Dorsolateral prefrontal cortex (tissue), 122 donors: ENCODE measurements at places on chromosomes 6 and 20.

DNA sequence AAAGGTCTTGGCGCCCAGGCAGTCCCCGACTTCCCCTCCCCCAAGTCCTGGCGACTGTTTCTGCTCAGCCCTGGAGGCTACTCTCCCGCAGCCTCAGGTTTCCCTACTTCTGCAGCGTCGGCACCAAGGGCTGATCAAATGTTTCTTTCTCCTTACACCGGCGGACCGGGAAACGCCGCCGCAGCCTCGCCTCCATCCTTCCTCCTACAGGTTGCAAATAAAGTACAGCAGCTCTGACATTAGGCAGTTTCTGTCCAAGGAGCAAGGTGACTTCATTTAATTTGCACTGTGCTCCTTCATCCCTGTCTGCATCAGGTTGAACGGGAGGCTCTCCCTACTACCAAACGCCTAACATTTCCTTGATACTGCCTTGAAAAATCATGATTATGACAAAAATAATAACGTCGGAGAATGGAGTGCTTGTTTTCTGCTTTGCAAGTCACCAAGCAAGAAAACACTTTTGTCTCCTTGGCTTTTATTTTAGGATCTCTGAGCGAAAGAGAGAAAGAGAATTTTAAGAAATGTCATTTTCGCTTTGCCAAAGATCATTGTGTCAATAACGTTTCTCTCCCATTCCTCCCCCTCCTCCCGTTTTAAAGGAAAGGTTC lies 1.0 kb downstream of the CLIC5 start:
- DNase-seq: peak; percentile 47

DNA sequence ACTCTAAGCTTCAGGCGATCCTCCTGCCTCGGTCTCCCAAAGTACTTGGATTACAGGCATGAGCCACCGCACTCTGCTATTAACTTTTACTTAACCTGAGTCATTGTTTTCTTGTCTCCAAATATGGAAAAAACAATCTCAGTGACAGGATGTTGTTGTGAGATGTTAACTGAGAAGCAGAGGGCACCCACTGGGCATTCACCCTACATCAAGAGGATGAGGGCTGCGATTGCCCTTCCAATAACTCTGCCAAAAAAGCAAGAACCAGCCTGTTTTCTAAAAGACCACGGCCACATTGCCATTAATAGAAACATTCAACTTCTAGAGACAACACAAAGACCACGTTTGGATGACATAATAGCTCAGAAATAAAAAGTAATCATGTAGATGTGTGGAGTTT lies 107.6 kb upstream of the SGK1 start:
- DNase-seq: no peak

- no peak for DNase-seq
Observed at GRCh38 chr6:116099036-116099435, 1.6 kb upstream of the NT5DC1 start.

- DNase-seq: no peak
Observed at GRCh38 chr6:68852791-68853190, 217.7 kb downstream of the ADGRB3 start.

DNA sequence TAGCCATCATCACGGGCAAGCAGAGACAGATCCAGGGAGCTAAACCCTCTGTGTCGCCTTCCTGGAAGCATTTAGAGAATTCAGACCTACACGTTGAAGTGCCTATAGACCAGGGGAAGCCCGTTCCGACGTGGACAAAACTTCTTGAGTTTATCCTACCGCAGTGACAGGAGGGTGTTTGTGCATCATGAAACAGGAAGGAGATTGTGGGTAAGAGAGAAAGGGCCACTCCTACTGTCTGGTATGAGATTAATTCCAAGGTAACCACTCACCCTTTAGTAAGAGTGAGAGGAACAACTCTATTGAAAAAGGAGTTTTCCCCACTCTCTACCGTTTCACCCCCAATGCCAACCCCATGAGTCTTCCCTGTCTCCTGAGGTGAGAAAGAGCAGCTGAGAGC lies 133.7 kb downstream of the TFAP2C start:
- no peak for DNase-seq

GRCh38 chr6:34056305-34057108 lies 89.4 kb downstream of the GRM4 start:
- DNase-seq: no peak

DNA sequence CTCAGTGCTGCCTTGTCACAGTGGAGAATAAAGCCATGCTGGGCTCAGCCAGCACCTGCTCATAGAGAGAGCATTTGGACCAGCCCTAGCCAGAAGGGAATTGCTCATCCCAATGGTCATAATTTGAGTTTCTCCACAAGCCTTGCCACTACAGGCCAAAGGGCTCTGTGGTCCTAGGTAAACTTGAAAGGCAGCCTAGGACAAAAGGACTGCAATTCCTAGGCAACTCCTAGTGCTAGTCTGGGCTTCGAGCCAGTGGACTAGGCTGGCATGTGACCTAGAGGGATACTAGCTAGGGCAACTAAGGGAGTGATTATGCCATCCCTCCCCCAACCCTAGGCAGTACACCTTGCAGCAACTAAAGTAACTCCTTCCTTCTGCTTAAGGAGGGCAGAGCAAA lies 516.2 kb downstream of the BCKDHB start:
- no peak for DNase-seq

DNA sequence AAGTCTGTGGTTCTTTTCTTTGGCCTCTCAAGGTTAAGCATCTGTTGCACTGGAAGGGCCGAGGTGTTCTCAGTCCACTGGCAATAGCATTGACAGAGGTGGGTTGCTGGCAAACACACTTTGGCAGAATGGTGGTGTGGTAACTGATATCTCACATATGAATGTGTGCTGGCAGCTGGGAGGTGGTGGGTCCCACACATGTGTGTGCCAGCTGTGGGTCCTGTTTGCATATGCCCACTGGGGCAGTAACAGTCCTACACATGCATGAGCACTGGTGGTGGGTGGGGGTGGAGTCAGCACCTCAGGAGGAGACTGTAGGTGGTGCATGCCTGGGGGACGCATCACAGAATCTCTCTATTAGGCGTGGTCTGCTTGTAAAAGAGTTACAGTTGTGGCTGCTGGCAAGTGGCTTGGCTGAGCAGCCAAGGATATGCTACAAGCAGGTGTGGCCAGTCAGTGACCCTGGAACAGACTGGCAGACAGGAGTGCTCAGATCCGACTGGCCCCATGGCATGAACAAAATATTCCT lies 934.3 kb downstream of the GRIK2 start:
- DNase-seq: no peak

GRCh38 chr6:37615564-37616340 lies 81.9 kb downstream of the MDGA1 start:
- DNase-seq: no peak

DNA sequence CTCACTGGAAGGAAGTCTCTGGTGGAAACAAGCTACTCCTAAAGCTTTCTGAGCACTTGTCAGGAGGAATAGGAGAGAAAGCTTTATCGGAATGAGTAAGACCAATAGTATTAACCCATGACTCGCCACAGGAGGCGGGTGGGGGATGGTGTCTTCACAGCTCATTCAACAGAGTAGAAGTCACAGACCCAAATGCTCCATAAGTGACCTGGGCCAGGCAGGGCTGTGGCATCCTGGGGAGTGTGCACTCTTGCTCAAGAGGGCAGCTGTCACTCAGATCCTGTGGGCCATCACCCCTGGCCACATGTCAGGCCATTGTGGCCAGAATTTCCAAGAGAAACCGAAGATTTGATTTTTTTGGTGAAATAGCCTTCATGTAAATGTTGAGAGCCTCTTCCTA lies 116.0 kb downstream of the SYCP2 start:
- no peak for DNase-seq

- DNase-seq: no peak
Observed at GRCh38 chr20:32807706-32808105, 12.0 kb upstream of the MAPRE1 start.

GRCh38 chr6:70118670-70119069 lies 184.2 kb downstream of the COL9A1 start:
- DNase-seq: no peak

- no peak for DNase-seq
Observed at GRCh38 chr20:32480371-32481241, 104.5 kb downstream of the NOL4L start.

GRCh38 chr20:47857187-47857568 lies 71.9 kb upstream of the SULF2 start:
- no peak for DNase-seq

GRCh38 chr20:16488616-16489015 lies 84.6 kb downstream of the KIF16B start:
- no peak for DNase-seq

DNA sequence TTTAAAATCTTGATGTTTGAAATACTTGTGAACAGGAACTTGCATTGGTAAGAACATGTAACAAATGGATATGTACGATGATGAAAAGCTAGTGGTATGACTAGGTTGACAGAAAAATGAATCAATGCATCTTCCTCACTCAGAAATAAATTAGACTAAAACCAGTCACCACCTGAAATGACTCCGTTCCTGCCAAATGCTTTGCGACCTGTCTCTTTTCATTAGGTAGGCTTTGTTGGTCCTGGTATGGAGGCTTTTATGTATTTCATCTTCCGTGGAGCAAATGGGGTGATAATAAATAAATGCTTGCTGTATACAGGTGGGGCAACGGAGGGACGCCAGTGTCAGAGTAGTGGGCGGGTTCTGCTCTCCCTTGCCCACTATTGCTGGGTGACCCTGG lies 17.1 kb upstream of the ULBP3 start:
- DNase-seq: no peak

DNA sequence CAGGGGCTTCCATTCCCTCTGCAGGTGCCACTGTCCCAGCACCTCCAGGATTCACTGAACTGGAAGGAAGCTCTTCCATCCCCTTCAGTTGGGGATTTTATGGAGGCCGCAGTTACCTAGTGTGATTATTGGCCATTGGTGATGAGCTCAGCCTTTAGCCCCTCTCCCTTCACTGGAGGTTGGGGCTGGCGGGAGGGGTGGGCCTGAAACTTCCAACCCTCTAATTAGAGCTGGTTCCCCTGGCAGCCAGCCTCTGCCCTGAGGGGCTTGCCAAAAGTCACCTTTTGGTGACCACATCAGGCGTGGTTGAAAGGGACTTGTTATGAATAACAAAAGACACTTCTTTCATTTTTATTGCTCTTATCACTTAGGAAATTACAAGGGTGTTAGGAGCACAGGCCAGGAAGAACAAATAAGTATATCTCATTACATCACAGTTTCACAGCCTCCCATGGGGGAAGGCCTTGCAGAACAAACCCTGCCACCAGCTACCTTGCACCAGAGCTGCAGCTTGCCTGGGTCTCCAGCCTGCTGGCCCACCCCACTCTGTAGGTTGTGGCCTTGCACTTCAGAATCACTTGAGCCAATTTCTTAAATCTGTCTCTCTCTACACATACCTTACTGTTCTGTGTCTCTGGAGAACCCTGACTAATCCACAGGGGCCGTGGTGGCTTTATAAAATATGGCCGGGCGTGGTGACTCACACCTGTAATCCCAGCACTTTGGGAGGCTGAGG lies 5.0 kb downstream of the PYGB start:
- DNase-seq: no peak

- DNase-seq: no peak
Observed at GRCh38 chr6:45394586-45395095, 16.9 kb upstream of the SUPT3H start.

DNA sequence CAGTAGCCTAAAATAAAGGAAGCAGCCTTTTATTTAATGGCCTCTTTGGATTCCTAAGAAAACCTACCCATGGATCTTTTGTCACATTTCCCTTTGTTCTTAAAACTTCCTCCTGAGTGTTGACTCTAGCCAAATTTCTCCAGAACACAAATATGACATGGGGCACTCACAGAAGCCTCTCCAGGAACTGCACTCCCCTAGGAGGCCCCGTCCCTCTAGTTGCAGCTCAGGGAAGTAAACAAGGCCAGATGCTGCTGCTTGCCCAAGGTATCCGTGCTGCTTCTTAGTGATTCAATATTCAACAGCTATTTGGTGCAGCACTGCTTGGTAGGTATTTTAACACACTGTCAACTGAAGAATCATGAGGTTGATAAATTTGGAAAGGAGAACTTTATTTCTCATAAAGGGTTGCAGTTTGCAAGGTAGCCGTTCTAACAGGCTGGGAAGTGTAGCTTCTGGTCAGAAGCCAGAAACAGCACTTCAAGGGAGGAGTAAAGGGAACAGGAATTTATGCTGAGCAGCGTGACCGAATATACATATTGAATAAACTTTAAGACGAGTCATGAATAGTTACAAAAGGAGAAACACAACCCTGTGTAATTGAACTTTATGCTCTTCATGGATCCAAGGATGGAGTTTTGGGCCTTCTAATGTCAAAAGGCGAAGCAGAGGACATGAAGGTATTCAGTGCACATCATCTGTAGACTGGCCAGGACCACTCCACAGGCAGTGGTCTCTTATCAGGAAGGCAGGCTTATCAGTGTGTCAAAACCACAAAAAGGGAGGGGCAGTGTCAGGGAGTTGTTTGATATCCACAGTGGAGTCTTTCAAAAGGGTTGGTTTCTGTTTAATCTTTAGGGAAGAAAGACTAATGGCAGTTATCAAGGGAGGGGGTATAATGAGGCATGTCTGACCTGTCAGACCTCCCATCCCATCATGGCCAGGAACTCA lies 63.3 kb downstream of the CD24 start:
- no peak for DNase-seq

DNA sequence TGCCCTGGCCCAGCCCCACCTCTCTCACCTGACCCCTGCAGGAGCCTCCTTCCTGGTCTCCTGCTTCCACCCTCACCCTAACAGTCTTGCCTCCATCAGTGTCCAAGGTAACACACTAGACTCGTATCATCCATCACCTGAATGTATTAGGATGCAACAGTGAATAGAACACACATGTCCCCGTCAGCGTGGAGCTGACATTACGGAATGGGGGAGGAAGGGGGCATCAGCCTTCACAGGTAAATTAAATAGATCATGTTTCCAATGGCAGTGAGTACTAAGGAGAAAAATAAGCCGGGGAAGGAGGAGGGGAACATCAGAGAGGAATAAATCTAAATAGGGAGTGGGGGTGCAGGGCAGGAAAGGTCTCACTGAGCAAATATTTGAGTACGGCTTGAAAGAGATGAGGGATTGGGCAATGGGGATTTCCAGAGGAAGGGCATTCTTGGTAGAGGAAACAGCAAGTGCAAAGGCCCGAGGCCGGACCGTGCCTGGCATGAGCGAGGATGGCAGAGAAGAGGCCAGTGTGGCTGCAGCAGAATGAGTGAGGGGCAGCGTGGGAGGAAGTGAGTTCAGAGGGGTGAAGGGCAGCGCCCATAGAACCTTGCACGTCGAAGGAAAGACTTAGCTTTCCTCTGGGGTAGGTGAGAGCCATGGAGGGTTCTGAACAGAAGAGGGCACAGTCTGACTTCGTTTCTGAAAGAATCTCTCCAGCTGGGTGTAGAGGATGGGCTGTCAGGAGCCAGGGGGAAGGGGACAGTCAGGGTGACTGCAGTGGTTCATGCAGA lies 110.1 kb upstream of the PTPN1 start:
- no peak for DNase-seq

GRCh38 chr6:44223319-44224028 lies at the start of gene SLC29A1:
SLC29A1 (plus strand) TSS chr6:44223595; CDS start chr6:44227314, 3,719 bp downstream.
- DNase-seq: peak; percentile 71

DNA sequence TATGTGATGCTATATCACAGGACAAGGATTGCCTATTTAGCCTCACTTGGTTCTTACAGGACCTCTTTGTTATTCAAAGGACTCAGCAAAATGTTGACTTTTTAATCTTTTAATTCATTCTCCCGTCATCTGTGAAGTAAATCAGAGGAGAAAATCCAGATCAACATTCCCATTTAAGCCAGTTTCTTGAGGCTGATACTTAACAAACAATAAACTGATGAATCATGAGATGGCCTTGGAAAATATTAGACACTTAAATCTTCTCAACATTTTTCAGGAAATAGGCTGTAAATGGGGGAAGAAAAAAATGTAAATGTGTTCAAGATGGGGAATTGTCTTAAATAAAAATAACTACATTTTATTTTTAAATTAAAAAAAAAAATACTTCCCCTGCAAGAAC lies 55.9 kb upstream of the UBR2 start:
- no peak for DNase-seq

GRCh38 chr6:40485300-40485699 lies 101.9 kb downstream of the LRFN2 start:
- DNase-seq: no peak

- no peak for DNase-seq
Observed at GRCh38 chr6:7706269-7706668, 19.6 kb upstream of the BMP6 start.
